ENCODE measurements at places on chromosomes 3 and 15. TPM values are rescaled to one million over a fixed set of nuclear protein-coding genes. Genes with fewer than 3 reads are reported as not detected.

DNA sequence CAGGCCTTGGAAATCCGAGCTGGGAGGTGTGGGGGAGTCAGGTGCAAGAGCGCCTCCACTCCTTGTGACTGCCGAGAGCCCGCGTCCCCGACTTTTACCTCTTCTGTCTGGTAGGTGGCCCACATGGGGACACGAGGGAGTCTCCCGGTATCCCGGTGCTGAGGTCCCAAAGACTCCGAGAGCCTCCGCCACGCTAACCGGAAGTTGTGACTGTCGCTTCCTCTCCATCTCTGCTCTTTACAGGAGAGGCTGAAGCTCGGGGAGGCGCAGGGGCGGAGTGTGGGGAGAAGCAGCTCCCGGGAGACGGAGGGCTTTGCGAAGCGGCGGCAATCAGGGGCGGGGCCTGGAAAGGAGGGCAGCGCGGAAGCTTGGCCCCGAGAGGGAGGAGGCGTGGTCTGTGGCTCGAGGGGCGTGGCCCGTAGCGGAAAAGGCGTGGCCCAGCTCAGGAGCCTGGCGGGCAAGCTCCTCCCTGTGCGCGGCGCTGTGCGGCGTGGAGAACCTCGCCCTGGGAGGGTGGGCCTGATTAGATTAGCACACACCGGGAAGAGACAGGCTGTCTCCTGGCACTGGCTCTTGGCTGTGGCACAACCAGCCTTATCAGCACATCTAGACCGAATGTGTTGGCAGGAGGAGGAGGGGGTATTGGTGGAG, 143.9 kb downstream of the GABRB3 start:
- H3K4me3 ChIP-seq: no peak overlapping the region
- no peaks in the 10 kb centered on the region for H3K4me1 ChIP-seq
- H3K27me3 ChIP-seq: no peaks in the 10 kb centered on the region
- no peak for DNase-seq
- H3K36me3 ChIP-seq: no peaks in the 10 kb centered on the region
- H3K27ac ChIP-seq: no peak overlapping the region

DNA sequence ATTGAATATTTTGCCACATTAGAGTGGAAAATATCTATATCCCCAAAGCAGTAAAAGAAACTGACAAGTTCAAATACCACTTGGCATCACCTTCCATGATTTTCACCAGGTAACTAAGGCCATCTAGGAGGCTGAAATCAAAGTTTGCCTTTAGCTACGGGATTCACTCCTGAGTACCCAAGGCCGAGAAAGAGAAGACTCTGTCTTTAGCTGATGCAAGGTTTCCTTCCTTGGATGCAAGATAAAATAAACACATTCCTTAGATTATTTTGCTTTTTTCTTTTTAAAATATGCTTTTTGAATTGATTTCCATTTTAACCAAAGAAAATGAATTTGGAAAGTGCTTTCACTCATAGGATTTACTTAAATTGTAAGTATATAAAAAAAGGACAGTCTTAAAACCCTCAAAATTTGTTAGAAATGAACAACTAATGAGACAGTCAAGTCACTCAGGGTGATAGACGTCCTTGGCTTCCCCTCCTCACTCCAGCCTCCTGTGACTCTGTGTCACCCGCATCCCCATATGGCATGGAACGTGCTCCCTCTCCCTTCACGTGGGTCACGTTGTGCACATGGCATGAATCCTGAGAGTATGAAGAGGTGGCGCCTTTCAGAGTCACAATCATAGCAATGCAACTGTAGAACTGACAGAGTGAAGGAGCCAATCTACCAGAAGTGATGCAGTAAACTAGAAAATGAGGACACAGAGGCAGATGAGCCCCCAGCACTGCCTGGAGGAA, 148.4 kb downstream of the RTP4 start:
- no peaks in the 10 kb centered on the region for H3K27me3 ChIP-seq
- no peak for DNase-seq

The ALS2CL gene
- 0.96 TPM for total RNA-seq

The FAM174B gene
- 3.9 TPM for total RNA-seq

DNA sequence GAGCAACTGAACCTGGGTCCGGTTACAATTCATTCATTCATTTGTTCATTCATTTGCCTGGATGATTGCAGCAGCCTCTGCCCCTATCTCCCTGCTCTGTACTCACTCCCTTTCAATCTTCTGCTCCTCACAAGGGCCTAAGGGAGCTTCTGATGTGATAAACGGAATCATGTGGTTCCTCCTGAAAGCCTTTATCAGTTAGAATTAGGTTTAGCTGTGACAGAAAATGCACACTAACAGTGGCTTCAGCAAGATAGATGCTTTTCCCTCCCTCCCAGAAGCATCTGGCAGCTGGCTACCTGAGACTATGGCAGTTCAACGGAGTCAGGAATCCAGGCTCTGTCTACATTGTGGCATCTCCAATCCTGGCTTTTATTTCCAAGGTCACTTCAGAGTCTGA, 196.0 kb downstream of the ADAMTS9 start:
- no peaks in the 10 kb centered on the region for H3K27me3 ChIP-seq
- DNase-seq: no peak
- no peaks in the 10 kb centered on the region for H3K4me1 ChIP-seq
- no peaks in the 10 kb centered on the region for H3K36me3 ChIP-seq
- no peak overlapping the region for H3K4me3 ChIP-seq

The COLQ gene
- 1.6 TPM for total RNA-seq

- H3K4me1 ChIP-seq: peaks cover 7% of the 10 kb centered on the region
- no peaks in the 10 kb centered on the region for H3K27me3 ChIP-seq
- H3K4me3 ChIP-seq: no peak overlapping the region
- H3K36me3 ChIP-seq: no peaks in the 10 kb centered on the region
Observed at GRCh38 chr3:126064627-126065258, 19.2 kb downstream of the SLC41A3 start.

The GPR149 gene
- not detected for total RNA-seq

DNA sequence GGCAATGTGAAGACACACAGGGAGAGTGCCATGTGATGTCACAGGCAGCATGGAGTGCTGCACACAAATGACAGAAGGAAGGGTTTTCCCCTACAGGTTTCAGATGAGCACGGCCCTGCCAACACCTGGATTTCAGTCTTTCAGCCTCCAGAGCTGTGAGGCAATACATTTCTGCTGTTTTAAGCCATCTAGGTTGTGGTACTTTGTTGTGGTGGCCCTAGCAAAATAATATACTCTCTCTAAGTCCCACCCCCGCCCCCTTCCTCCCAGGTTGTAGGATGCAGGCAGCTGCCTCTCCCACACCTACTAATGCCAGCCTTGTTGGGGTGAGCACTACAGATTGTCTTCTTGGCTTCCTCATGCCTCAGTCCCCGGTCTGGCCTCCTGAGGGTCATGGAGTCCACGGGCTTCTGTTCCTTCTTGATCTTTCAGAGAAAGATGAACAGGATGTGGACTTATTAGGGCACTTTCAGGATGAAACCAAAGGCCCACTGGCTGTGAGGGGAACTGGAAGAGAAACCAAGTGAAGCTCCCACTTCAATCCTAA, 180.0 kb downstream of the CD47 start:
- no peaks in the 10 kb centered on the region for H3K36me3 ChIP-seq
- H3K4me1 ChIP-seq: no peaks in the 10 kb centered on the region
- H3K27ac ChIP-seq: no peak overlapping the region
- H3K27me3 ChIP-seq: no peaks in the 10 kb centered on the region
- H3K4me3 ChIP-seq: no peak overlapping the region

The GATM gene
- total RNA-seq: 1.9 TPM

DNA sequence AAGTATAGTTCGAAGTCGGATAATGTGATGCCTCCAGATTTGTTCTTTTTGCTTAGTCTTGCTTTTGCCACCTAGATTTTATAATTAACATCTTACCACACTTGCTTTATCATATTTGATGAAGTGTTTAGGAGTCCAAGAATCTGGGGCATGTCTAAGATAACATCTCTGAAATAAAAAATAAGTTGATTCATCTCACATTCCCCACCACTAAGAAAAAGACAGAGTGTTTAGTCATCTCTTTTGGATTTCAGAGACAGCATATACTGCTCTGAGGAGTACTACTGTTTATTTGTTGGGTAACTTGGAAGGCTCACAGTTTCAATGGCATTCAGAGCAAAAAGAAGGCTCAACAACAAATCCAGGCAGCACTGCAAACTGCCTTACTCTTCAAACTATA, 324.2 kb upstream of the ATP11B start:
- H3K4me3 ChIP-seq: no peak overlapping the region
- no peaks in the 10 kb centered on the region for H3K36me3 ChIP-seq
- no peak overlapping the region for H3K27ac ChIP-seq
- no peaks in the 10 kb centered on the region for H3K4me1 ChIP-seq

DNA sequence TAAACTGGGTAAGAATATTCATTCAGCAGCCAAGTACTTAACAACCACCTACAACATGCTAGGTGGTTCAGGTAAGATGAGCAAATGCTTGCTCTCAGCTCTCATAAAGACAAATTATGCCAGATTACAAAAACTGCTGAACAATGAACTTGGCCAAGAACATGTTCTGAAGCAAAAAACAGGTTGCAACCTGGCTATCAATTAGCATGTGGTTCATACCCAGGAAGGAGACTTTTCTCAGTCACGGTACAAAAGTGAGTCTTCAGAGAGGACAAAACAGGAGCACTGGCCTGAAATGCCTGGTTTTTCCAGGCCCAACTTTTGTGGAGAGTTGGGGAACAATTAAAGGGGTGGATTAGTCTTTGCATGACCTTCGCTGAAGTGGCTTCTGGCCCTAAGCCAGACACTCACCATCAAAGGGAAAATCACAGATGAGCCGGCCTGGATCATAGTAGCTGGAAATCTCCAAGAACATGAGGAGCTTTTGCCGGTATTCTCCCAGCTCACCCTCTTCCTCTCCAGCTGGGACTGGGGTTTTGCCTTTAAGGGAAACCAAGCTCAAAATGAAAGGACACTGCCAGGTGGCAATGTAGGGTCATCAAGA, 7.6 kb upstream of the PLA2G4F start:
- H3K27me3 ChIP-seq: no peaks in the 10 kb centered on the region
- no peak for DNase-seq
- H3K4me1 ChIP-seq: no peaks in the 10 kb centered on the region
- H3K4me3 ChIP-seq: no peak overlapping the region
- no peak overlapping the region for H3K27ac ChIP-seq
- peaks cover 81% of the 10 kb centered on the region for H3K36me3 ChIP-seq

The BMF gene
- 16.8 TPM for total RNA-seq

- H3K27ac ChIP-seq: no peak overlapping the region
- H3K36me3 ChIP-seq: no peaks in the 10 kb centered on the region
- no peak overlapping the region for H3K4me3 ChIP-seq
- H3K27me3 ChIP-seq: no peaks in the 10 kb centered on the region
- no peaks in the 10 kb centered on the region for H3K4me1 ChIP-seq
- no peak for DNase-seq
Observed at GRCh38 chr3:17709236-17709810, 33.1 kb downstream of the TBC1D5 start.

The RTP3 gene
- total RNA-seq: not detected

DNA sequence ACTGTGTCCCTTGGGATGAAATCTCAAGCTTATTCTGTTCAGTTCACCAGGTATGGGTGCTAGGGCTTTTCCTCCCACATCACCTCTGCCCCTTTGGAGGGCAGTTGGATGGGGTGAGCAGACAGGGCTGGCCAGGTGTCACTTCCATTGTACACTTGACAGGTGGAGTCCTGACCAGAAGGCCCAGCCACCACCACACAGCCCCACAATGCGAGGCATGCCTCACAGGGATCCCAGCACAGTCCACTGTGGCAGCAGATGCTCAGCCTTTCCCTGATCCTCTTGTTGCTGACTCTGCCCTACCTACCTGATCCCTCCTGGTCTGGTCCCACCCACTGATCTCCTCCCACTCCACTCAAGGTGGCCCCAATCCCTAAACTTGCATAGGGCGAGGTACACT, 88.2 kb downstream of the ANP32A start:
- H3K27me3 ChIP-seq: no peaks in the 10 kb centered on the region
- H3K4me3 ChIP-seq: no peak overlapping the region
- no peaks in the 10 kb centered on the region for H3K4me1 ChIP-seq
- DNase-seq: no peak

DNA sequence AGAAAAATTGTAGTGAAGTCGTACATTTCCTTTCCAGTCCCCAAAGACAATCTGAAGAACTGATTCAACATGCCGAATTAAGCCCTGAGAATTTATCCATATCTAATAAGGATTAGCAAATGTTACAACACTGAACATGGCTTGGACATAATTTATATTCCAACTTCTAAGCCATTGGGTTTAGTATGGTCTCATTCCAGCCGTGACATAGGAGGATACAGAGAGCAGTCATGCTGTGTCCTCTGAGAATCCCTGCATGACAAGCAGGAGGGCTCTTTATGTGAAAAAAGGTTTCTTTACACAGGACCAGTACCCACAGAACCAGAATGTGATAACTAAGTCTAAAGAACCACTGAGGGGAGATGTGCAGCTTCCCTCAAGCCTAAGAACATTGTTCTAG, 231.9 kb upstream of the WNT5A start:
- no peak for DNase-seq
- no peak overlapping the region for H3K4me3 ChIP-seq
- no peaks in the 10 kb centered on the region for H3K27me3 ChIP-seq
- H3K36me3 ChIP-seq: no peaks in the 10 kb centered on the region
- no peak overlapping the region for H3K27ac ChIP-seq

The SLC15A2 gene
- total RNA-seq: 0.88 TPM

DNA sequence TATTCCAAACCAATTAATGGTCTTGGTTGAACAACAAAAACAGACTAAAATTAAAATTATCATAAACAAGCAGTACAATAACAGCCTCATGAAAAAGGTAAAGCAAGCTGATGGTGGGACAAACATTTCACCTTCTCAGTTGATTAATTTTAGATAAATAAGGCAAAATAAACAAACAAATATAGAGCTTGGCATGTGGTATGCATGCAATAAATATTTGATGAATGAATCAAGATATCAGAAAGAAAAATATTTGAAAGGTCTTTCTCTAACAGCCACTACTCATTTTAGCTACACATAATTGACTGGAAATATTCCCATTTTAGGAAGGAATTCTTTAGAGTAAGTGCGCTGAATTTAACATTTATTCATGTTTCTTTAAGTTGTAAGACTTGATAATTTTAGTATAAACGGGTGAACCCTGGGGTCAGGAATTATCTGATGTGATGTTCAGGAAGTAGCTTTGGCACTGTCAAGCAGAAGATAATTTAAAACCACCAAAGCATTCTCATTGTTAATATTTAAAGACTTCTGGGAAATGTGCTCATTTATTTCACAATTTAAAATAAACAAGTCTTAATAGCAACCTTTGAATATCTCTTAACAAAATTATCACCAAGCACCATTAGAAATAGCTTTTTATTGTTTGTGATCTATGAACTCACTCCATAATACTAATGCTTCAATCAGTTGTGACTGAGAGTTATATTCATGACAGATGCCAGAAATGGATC, 372.3 kb upstream of the TGFBR2 start:
- no peak overlapping the region for H3K27ac ChIP-seq
- no peaks in the 10 kb centered on the region for H3K4me1 ChIP-seq
- no peaks in the 10 kb centered on the region for H3K27me3 ChIP-seq
- H3K4me3 ChIP-seq: no peak overlapping the region
- DNase-seq: no peak

DNA sequence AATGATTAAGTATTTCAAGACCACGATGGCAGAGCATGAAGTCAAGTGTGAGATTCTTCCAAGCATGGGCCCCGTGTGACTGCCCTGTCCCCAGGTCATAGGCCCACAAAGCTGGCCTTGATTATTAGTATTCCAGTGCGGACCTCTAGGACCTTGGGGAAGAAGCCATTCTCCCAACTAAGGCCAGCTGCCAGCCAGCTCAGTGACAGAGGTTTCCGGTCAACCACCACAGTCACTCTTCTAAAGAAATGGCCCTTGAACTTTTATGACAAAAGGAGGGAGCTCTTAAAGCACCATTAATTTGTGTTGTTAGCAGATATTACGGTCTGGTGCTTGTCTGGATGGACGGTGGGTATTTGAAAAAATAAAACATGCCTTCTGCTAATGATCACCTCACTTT, 28.0 kb downstream of the FAM3D start:
- no peaks in the 10 kb centered on the region for H3K36me3 ChIP-seq
- H3K4me3 ChIP-seq: no peak overlapping the region
- H3K27ac ChIP-seq: no peak overlapping the region
- H3K27me3 ChIP-seq: no peaks in the 10 kb centered on the region
